ENCODE measurements at places on chromosomes 2 and 18. TPM values are rescaled to one million over a fixed set of nuclear protein-coding genes. Genes with fewer than 3 reads are reported as not detected.

DNA sequence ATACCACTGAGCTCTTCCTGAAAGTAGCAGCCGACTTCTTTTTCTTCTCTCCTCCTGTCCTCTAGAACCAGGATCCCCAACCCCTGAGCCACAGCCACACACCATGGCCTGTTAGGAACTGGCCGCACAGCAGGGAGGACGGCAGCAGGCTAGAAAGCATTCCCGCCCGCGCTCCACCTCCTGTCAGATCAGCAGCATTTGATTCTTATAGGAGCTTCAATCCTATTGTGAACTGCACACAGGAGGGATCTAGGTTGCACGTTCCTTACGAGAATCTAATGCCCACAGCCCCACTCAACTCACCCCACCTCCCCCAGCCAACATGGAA is 179.1 kb upstream of the SH3BP4 start:
- no peak for DNase-seq

GRCh38 chr2:85435981-85436835 is 17.7 kb downstream of the SH2D6 start:
- no peak for DNase-seq

DNA sequence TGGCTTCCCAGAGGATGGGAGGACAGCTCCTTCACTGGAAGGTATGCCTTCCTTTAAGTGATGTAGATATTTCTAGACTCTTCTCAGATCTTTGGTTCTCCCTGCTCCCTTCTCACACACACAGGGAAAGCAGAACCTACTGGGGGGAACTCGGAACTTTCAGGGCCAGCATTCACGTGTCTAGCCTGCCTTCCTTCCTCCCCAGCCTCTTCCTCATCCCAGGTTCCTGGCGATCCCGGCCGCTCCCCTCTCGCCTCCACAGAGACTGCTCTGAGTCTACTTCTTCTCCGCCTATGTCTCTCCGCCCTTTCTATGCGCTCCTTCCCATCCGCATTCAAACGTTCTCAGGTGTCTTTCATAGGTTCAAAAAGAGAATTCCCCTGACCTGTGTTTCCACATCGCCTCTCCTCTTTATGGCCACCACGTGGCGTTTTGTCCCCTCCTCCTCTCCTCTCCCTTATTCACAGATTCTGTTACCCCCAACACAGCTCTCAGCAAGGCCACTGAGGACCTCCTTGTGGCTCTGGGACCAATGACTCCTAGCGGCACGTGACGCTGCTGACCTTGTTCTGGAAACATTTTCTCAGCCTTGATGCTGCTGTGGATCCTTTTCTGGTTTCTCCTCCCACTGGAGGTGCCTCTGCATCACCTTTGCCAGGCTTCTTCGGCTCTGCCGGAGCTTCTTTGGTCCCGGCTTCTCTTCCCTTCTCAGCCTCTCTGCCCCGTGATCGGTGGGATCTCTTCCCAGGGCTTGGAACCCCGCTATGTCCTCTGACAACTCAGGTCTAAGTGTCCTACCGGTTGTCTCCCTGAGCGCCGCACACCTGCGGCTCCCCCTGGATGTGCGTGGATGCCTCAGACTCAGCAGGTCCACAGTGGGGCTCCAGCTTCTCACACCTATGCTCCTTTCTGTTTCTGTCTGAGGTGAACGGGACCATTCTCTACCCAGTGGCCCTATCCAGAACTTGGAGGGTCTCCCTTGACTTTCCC is 77.5 kb downstream of the VAPA start:
- DNase-seq, result no peak

DNA sequence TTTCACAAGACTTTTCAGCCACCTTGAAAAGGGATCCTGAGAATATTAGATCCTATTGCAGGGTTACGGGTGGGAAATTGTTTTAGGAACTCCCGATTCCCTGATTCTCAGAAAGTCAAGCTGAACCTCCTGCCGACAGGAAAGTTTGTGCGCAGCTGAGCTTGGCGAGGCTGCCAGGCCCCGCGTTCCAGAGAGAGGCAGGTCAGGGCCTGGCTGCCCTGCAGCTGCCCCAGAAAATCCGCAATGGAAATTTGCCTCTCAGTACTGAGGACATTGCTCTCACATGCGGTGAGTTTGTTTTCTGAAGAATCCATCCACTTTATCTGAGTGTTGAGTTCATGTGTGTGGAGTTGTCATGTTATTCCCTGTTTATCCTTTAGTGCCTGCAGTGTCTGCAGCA is 144.2 kb downstream of the RTP5 start:
- no peak for DNase-seq

DNA sequence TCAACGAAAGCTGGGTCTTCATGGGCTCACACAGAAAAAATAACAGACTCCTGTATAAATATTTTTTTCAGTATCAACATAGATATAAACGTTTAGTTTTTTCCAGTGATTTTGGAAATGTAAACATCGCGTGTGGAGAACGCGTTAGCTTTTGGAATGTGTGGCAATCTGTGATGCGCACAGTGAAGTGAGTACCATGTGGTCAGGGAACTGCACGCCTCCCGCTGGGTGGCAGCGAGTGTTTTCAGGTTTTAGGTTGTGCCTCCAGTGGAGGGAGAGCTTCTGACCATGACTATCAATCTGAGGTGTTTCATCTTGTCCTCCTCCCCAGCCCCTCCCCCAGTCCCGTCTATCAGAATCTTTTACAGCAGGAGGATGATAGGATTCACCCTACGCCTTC is 127.8 kb downstream of the ARHGAP28 start:
- no peak for DNase-seq

DNA sequence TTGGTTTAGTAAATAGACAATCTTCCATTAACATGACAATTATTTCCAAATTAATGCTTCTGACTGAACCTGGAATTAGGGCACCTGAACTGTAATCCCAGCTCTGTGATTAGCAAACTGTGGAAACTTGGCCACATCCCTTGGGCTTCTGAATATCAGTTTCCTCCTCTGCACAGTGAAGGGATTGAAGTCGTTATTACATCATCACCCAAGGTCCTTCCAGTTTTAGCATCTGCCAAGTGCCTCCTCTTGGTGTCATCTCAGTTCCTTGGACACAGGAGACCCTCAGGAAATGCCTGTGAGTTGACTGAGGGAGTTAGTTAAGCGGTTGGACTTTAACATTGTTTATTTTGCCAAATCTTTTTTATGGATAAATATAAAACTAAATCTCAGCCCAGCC is 64.8 kb downstream of the MOGAT1 start:
- DNase-seq, result no peak

DNA sequence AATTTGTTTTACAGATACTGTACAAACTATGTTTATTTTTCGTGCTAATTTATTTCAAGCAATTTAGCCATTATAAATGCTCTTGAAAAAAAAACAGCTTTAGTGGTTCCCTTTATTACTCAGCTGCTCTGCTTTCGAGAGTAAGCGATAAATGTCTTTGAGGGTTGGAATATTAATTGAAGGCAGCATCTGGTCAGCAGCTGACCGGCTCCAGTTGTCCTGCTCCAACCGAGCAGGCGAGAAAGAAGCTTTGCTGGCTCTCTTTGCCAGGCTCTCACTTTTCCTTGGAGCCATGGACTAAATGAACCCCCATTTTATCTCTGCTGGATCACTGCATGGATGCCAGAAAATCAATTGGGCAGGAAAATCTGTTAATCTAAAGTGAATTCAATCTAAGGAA is 147.4 kb downstream of the LNPK start:
- DNase-seq, result peak; percentile 51

- no peak for DNase-seq
These were observed 549.6 kb downstream of the FBXO15 start for GRCh38 chr18:73597832-73598615.

DNA sequence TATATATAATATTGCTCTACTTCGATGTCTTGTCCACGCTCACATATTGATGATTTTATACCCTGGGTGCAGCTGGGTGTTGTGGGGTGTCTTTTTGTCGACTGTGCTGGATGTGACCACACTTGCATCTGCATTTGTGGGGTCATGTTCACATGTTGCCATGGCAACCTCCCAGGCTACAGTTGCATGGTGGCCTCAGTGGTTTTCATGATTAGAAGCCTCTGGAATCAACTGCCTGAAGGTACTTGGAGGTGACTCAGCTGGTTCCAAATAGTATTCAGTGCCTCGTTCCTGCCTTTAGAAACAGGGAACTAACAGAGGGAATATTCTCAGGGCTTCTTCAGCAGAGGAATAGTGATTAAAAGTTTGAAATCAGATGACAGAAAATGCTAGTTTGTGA is 166.3 kb upstream of the NYAP2 start:
- DNase-seq, result peak; percentile 34

GRCh38 chr2:150531591-150531990 is 44.1 kb upstream of the RND3 start:
- DNase-seq, result no peak

Gene MDH1B
- total RNA-seq, result 1.8 TPM

Gene TFCP2L1
- total RNA-seq, result not detected

GRCh38 chr2:12318427-12319057 is 398.2 kb upstream of the TRIB2 start:
- DNase-seq, result peak; percentile 98

DNA sequence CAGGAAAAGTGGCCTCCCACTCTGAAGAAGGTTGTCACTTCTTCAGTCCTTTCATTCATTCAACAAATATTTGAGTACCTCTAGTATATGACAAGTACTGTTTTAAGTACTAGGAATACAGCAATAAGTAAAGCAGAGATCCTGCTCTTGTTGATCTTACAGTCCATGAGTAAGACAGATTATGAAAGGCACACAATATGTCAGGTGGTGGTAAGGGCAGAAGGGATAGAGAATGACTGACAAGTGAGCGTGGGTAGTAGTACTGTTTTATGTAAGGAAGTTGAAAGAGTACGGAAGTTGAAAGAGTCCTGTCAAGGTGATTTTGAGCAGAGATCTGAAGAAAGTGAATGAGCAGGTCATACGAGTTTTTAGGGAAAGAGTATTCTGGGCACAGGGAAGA is 111.3 kb downstream of the GALNT1 start:
- no peak for DNase-seq

Gene FTCDNL1
- total RNA-seq, result 3.6 TPM

Gene TYW5
- 10.1 TPM for total RNA-seq

Gene LYG2
- not detected for total RNA-seq

- no peak for DNase-seq
These were observed 65.8 kb upstream of the RIOK3 start for GRCh38 chr18:23387265-23387664.

GRCh38 chr2:168355121-168355520 is 101.0 kb upstream of the CERS6 start:
- no peak for DNase-seq

- DNase-seq, result no peak
These were observed 45.1 kb downstream of the ARHGEF33 start for GRCh38 chr2:38934742-38935141.

Gene LOXHD1
- total RNA-seq, result not detected

DNA sequence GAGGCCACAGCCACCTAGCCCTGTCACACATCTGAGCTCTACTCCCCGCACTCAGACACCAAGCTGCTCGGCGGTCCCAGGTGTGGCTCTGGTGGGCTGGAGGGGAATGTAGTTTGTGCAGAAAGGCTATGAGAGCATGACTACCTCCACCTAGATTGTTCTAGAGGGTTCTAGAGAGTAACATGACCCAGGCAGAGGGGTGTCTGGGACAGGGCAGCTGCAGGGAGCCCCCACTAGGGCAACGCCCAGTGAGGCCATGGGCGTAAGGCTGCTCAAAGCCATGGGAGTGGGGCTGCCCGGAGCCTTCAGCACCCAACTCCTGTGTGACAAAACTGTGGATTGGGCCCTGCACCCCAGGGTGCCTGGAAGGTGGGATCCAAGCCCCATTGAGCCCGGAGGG is 511.4 kb upstream of the MYT1L start:
- no peak for DNase-seq

All from fibroblast of lung (primary cell).